Kidney epithelial cell (primary cell): ENCODE measurements at places on chromosomes 3 and 15. TPM values are rescaled to one million over a fixed set of nuclear protein-coding genes. Genes with fewer than 3 reads are reported as not detected.

The LRRC3B gene
- not detected in 2 replicates for total RNA-seq

The DUOX1 gene
- 4.1 and 6.6 TPM in 2 replicates for total RNA-seq

The ZBED2 gene
- total RNA-seq, result 1.0 TPM in 1 of 2 replicates, not detected in the other

DNA sequence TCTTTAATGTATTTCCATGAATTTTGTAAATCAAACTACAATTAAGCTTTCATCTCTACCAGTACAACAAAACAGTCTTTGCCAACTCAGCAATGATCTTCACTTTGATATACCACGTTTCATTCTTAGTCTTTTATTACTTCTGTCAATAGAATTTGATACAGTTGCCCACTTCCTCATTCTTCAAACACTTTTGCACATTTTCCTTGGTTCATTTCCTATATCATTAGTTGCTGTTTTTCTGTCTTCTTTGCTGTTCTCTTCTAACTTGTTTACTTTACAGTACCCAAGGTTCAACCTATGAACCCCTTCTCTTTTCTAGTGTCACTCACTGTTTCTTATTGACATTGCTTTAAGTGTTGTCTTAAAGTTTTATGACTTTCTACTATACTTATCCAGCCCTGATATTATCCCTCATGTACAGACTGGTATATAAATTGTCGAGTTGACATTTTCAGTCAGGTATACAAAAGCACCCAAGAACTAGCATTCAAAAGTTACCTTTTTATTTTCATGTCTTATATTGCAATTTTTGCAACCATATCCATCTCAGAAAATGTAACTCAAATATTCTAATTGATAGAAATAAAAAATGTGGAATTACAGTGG lies 903.1 kb downstream of the NSUN3 start:
- no peak for DNase-seq

- DNase-seq, result no peak
These were observed 60.9 kb upstream of the PYGO1 start for GRCh38 chr15:55649058-55649423.

GRCh38 chr3:124407260-124407659 lies 323.0 kb upstream of the UMPS start:
- no peak for DNase-seq

GRCh38 chr3:113602836-113603235 lies 70.5 kb downstream of the SIDT1 start:
- DNase-seq, result no peak

- DNase-seq, result no peak
These were observed 613.6 kb downstream of the CADM2 start for GRCh38 chr3:85572426-85572825.

- DNase-seq, result peak; percentile 80
These were observed 45.2 kb upstream of the NR2F2 start for GRCh38 chr15:96285305-96285704.

DNA sequence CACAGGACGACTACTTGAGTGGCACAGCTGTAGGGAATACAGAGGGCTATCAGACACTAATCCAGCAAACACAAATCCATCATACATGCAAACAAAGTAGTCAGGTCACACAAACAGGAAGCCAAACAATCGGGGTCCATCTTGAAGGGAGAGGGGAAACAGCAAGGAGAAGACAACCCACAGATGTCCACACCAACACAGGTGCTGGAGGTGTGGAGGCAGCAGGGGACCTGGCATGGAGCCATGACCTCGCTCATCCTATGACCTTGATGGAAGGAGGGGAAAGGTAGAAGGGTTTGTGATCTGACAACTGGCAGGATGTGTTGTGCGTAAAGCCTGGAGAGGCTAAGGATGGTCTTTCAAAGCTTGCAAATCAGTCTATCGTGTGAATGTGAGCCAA lies 39.9 kb upstream of the SKOR1 start:
- no peak for DNase-seq

DNA sequence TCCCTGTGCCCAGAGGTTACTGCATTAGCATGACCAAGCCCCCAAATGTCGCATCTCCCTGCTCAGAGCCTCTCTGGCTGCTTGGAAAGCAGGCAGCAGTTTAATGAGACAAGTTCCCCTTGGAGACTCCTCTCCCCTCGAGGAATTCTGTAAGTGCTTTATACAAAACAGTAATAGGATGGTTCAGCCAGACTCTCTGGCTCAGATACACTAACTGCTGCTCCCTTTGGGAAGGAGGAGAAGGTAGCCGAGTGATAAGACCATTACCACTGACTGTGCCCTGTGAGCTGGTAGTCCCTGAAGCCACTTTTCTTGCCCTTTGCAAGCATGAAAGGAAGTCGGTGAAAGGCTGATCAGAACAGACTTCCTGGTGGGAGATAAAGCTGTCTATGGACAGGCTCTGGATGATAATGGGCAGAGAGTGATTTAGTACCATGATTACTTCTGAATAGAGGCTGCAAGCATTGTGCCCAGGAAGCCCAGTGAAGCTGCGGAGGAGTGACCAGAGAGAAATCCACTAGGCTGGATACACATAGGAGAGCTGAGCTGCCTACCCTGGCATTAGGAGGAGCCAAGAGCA lies 100.8 kb downstream of the SEMA6D start:
- no peak for DNase-seq

- DNase-seq, result no peak
These were observed 23.8 kb upstream of the TRAK1 start for GRCh38 chr3:42067326-42067725.

DNA sequence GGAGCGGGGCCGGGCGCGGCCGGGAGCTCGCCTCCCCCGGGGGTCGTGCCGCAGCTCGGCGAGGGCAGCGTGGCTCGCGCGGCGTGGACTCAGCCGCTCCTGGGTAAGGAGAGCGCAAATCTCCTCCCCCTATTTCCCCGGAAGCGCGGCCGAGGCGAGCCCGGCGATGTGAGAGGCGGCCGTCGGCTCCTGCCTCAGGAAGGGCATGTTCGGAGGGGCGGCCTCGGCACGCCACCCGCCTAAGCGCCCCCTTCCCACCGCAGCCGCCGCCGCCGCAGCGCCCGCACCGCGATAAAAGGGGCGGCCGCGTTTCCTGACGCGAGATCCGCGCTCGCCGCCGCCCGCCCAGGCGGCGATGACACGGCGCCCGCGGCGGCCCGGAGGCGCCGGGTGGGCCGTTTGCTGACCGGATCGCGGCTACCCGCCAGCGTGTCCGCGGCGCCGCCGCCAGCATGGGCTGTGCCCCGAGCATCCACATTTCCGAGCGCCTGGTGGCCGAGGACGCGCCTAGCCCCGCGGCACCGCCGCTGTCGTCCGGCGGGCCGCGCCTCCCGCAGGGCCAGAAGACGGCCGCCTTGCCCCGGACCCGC lies at the start of gene PDE8A:
Gene PDE8A (plus strand): TSS at position 146 of the 590 bp plus-strand sequence. CDS start 307 bp downstream, at position 453.
- no peak for DNase-seq

DNA sequence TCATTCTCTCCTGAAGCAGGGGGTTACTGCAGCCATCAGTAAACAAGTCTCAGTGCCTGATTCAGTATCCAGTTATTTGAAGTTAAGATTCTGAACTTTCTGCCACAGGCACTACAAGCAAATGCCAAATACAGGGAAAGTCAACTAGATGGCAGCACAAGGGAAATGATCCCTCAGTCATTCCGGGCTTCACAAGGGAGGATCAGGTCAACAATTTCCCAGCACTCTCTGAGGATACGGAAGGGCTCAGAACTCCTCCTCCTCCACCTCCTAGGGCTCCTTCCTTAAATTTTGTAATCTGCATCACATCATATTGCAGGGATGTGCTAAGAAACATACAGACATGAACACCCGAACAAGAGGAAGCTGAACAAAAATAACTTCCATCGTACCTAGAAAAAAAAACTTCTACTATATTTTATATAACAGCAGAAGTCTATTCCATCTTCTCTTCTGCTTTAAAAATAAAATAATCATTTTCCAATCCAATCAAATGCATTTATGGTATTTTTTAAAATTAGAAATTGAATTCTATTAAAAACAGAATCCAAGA lies 187.1 kb downstream of the FMN1 start:
- no peak for DNase-seq

DNA sequence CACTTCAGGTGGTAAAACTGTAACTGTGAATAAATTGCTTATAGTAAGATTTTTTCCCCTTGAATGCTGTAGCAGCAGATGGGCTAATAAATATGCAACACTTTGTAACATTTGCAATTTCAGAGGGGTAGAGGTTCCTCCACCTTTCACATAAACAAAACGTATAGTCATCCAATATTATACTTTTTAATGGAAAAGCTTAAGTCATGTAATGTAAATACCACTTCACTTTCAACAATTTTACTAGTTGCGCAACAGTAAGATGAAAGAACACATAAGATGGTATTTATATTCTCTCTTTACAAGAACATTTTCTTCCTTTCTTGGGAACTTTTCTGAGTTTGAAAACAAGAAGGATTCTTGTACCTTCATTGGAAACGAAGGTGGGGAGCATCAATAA lies 56.6 kb upstream of the FAM3D start:
- DNase-seq, result no peak

DNA sequence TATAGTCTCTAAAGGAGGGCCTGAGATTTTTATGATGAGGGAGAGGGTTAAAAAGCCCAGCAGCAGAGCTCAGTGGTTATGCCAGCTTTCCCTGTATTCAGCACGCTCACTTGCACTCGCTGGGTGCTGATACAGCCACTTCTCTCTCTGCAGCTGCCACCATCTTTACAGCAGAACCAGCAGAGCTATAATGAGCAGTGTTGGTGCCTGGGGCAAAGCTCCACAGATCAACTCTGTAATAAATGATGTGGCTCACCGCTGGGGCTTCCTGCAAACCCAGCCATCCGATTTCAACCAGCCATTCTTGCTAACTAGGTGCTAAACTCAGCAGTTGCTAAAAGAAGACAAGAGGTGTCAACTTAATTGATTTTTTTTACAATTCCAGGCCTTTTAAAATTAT lies 48.0 kb downstream of the ARNT2 start:
- DNase-seq, result no peak

DNA sequence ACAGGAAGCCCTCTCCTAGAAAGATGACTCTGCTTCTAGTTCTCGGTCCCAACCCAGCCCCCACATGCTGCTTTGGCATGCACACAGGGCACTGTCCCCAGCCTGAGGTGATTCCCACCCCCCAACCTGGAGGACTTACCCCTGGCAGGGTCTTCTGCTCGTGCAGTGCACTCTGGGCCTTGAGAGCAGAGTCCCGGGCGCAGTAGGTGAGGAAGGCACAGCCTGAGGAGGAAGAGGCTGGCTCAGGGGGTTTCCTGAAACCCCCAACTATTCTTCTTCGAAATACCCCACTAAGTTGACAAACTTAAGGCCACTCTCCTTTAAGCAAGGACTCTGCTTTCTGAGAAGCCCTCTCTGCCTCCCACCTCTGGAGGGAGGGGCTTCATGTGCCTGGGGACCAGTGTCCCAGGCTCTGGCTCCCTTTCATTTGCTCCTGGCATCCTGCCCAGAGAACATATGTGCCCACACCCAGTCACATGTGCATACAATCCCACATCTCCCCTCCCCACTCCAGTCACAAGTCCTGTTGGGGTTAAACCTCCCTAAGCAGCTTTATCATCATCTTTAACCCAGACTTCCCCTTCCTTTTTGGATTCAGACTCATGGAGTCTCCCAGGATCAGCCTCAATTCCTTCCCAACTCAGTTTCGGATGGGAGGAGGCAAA lies 4.1 kb downstream of the CELF6 start:
- DNase-seq, result no peak

GRCh38 chr3:50358911-50359759 lies at the start of gene TMEM115:
TMEM115 (minus strand) TSS chr3:50359521; CDS start chr3:50359063, 458 bp downstream.
- DNase-seq, result peak; percentile 98

GRCh38 chr3:78726545-78726944 lies 1041.3 kb downstream of the ROBO1 start:
- DNase-seq, result no peak

GRCh38 chr3:39814007-39814406 lies 4.6 kb downstream of the MYRIP start:
- peak; percentile 12 for DNase-seq

GRCh38 chr3:108017587-108017986 lies 73.2 kb downstream of the CD47 start:
- DNase-seq, result no peak
